NCI-H510A treated with DMSO at 0.1 percent for 48 hours (cell line): ENCODE measurements at places on chromosomes 5 and 9.

GRCh38 chr9:92728831-92729734 lies 35.5 kb downstream of the BICD2 start:
- no peak for DNase-seq

- DNase-seq = peak; percentile 71
Measured at GRCh38 chr9:92947268-92948037, at the start of gene FGD3. Gene FGD3, plus strand, starts transcription at chr9:92947523. Its CDS starts 28,734 bp downstream, at chr9:92976257.

DNA sequence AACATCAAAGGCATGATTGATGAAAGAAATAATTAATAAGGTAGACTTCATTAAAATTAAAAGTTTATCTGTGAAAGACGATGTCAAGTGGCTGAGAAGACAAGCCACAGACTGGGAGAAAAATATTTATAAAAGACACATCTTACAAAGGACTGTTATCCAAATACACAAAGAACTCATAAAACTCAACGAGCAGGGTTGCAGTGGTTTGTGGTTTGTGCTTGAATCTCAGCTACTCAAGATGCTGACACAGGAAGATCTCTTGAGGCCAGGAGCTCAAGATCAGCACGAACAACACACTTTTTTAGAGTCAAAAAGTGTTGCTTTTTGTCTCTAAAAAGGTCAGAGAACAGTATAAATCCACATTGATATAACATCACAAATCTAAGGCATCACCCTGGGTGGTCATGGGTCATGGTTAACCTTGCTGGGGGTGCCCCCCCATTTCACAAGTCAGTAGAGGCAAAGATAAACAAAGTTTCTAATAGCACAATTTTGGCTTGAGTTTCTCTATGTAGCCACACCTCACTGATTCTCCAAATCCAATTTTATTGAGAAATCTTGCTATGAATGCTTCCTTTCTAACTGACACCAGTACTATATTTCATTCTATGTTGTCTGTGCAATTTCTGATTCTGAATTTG lies 342.9 kb upstream of the RPS23 start:
- DNase-seq = no peak

DNA sequence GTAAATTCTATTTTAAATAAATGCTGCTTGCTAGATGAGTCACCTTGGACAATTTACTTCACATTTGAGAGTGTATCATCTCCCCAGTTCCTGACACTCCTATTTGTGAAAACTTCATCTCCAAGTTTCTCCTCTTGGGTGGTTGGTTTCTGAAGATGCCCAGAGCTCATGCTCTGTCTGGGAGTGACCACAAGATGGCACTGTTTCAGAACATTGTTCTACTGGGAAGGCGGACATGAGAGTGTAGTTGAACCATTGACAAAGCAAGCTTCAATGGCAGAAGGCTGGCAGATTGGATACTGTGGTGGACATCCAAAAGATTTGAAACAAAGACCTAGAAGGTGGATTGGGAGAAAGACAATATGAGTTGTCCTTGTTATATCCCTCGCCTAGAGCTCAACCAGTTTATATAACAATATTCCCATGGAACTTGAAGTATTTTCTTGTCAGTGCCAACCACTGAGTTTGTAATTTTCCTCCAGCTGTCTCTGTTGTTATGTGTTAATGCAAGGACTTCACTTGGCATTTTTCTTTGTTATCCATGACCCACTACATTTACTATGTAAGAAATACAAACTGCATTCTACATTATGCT lies 234.3 kb upstream of the ANKH start:
- DNase-seq = peak; percentile 66

GRCh38 chr5:14685757-14686156 lies 21.2 kb downstream of the OTULIN start:
- DNase-seq = peak; percentile 80

GRCh38 chr5:104048231-104048630 lies 485.6 kb upstream of the NUDT12 start:
- DNase-seq = no peak

GRCh38 chr9:134165357-134166315 lies 1.3 kb upstream of the RNU6ATAC start:
- DNase-seq = no peak

DNA sequence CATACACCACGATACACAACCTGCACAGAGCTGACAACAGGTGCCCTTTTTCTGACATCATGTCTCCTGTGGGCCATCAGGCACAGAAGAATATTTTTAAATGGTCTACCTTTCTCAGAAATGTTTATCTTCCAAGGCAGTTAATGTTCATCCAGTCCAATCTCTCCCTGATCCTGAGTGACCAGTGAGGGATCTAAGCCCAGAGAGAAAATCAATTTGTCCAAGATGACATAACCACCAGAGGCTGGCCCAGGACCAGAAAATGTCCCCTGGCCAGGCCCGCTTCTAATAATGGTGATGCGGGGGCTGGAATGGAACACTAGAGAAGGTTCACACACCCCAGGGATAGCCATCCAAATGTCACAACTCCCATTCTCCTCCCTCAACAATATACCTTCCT lies 357.9 kb upstream of the KIF2A start:
- DNase-seq = no peak
